EL (cell line): ENCODE measurements at places on chromosomes 1 and 21.
A peak's percentile ranks its signal among the peaks of the same experiment; 100 is the strongest.

DNA sequence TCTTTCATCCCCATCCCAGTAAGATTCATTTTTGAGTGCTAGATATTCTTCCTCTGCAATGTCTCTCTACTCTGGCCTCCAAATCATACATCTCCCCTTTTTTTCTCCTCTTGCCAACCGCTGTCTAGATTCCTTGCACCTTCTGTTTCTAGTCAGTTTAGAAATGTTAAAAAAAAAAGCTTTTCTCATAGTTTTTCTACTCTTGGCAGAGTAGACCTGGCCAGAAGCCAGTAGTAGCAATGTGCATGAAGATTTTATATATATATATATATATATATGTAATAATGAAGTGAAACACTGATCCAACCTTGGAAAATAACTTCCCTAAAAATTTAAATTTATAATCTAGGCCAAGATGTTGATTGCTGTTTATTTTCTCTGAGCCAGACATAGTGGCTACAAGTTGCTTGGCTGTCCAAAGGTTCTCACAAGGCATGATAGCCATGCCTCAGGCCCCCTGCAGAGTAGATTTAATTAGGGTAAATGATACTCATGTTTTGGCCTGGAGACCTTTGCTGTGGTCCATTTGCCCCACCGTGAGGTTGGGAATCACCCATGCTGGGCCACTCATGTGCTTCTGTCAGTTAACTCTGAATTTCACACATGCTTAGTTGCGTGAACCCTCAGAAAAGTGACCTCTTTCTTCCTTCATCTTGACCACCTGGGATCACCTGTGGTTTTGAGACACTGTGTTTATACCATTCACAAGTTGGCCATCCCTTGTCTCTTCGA, 103.4 kb upstream of the KCNE2 start:
- DNase-seq, result no peak

GRCh38 chr21:32687643-32688345, 40.0 kb downstream of the SYNJ1 start:
- DNase-seq, result no peak

DNA sequence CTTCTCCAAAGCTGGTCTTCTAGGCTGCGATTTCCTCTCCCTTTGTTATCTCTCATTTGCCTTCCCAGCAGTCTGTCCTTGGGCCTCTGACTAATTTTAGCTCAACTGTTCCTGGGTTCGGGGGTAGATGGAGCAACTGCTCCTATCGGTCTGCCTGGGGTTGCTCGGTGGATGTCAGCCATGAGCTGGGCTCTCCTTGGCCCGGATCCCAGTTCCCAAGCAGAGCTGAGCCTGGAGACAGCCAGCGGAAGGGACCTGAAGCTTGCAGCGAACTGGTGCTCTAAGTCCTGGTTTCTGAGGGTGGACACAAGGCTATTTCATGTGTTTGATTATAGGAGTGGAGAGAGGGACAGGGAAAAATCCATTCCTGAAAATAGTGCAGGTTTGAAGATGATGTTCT, 423.0 kb downstream of the RPS6KC1 start:
- no peak for DNase-seq

DNA sequence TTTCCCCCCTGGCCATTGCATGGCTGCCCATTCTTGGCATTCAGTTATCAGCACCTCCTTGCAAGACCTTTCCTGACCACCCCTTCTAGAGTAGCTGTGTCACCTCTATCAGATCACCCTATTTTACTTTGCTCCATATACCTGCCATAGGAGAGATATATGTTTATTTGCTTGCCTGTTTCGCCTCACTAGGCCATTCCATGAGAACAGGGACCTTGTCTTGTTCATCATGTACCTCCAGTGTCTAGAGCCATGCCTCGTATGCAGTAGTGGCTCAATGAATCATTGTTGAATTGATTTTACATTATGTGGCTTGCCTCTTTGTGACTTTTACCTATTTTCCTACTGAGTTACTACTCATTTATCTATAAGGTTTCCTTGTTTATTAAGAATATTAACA, 26.4 kb upstream of the PADI2 start:
- no peak for DNase-seq

- DNase-seq, result no peak
Measured at GRCh38 chr1:67894981-67895735, 61.9 kb upstream of the GNG12 start.

DNA sequence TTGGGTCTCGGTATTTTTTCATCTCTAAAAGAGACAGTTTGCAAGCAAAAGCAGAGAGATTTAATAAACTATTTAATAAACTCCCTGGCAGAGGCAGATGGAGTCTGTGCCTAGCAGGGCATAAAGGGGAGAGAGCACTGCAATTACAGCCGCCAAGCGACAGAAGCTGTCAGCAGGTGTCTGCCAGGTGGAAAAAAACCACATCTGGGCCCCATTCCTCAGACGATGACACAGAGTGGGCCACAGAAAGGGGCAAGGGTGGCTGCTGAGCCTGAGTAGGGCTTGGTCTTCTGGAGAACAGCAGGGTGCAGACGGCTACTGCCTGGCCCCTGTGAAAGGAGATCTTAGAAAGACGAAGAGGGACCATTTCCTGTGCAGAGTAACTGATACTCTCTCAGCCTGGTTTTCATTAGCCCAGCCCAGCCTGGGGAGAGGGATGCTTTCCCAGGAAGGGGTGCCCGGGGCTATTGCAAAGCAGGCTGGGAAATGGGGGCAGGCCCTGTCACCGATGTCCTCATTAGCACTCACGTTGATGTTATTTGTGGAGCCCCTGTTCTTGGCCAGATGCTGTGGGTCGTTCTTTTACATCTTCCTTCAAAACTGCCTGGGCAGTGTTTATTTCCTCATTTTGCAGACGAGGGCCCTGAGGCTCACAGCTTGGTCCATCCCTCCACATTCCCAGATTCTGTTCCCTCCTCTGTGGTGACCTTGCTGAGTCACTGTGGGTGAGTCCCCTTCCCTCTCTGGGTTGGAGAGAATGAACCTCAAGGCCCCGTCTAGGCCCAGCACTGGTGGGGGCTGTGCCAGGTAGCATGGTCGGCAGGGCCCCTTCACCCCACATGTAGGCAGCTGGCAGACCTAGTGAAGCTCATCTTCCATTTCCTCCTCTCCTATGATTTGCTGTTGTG, 472.7 kb downstream of the PTPRU start:
- DNase-seq, result peak; percentile 87

- peak; percentile 58 for DNase-seq
Measured at GRCh38 chr1:247482747-247483146, 24.8 kb upstream of the OR2B11 start.

DNA sequence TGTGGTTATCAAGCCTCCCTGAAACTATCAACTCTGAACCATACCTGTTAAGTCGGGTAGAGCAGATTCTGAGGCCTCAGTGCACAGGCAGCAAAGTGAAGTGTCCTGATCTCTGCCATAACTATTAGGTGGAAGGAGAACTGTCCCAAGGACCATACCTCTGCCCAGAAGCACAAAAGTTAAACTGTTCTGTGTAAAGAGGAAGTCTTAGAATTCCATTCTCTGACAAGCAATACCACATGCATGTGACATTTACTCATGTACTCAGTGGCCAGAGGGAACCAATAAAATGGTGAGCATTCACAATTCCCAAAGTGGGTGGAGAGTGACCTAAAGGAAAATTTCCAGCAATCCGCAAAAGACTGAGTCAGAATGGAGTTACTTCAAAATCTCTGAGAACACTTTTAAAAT, 61.0 kb downstream of the TOR3A start:
- peak; percentile 98 for DNase-seq

DNA sequence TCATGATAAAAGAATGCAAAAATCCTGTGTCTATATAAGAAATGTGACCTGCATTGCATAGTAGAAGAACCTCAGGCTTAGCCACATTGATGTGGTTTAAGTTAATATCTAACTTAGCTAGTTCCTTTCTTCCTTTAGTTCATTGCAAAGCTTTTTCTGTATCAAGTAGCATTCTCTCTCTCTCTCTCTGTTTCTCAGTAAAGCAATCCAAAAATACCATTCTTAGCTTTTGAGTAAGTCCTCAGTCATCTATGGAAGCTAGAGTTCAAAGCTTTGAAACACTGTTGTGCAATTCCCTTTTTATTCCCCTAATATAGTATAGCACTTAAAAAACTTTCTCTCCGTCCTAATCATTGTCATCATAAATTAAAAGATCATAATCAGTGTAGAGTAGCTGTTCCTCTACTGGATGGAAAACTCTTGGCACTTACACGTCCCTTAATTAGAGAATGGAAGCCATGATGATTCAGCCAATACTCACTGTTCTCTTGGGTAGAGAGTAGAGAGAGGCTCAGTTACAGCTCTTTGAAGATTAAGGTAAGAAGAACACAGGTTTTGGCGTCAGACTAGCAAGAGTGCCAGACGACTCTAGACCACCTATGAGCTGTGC, 350.3 kb upstream of the LYPLAL1 start:
- DNase-seq, result peak; percentile 88

DNA sequence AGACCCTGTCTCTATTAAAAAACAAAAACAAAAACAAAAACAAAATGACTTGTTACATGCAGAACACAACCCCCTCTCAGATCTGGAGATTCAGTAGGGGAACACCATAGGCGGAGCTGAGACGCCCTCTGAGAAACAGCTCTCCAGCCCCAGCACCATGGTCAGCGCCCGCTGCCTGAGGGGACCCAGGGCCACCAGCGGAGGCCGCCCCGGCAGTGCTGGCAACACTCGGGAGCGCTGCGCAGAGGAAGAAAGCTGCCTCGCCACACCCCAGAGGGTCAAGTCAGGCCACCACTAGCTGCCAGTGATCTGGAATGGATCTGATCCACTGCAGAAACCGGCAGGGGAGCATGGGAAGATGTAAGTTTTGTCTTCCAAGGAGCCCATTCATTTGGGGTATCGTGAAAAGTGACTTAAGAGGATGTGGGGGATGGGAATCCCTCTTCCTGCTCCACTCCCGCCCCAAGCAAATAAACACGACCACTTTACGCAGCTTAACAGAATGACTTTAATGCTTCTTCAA, 3.1 kb downstream of the ACTA1 start:
- DNase-seq, result peak; percentile 48

GRCh38 chr1:195872376-195872775, 735.9 kb downstream of the KCNT2 start:
- DNase-seq, result no peak

DNA sequence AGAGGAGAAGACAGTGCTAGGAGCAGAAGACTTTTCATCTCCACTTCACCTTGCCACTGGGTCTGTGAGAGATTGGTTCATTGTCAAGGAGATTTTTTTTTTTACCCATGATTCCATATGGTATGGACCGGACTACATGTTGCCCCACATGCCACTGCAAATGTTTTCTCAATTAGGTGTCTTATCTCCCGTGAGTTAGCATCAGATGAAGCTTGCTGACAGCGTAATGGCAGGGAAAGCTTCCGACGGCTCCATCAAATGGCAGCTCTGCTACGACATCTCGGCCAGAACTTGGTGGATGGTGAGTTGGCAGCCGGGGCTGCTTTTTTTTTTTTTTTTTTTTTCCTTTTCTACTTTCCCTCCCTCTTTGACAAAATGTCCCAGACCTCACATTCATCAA, 217.2 kb upstream of the NFIA start:
- DNase-seq, result no peak

DNA sequence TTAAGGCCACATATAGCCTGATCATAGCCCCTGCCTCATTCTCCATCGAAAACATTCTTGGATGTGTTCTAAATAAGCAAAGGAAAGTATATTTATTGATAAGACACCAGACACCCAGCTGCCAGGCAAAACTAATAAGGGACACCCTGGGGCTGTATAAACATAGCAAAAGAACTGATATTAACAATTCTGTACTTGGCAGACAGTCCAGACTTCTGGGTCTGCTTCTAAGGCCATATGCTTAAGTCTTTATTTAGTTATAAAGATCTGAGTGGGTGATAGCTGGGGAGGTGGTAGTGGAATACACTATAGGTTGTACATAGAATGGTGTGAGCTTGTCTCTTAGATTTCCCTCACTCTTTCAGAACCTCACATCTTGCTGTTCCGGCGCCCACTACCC, 3.9 kb downstream of the CKS1B start:
- DNase-seq, result no peak

GRCh38 chr1:205590457-205590768, 41.4 kb downstream of the ELK4 start:
- DNase-seq, result no peak

DNA sequence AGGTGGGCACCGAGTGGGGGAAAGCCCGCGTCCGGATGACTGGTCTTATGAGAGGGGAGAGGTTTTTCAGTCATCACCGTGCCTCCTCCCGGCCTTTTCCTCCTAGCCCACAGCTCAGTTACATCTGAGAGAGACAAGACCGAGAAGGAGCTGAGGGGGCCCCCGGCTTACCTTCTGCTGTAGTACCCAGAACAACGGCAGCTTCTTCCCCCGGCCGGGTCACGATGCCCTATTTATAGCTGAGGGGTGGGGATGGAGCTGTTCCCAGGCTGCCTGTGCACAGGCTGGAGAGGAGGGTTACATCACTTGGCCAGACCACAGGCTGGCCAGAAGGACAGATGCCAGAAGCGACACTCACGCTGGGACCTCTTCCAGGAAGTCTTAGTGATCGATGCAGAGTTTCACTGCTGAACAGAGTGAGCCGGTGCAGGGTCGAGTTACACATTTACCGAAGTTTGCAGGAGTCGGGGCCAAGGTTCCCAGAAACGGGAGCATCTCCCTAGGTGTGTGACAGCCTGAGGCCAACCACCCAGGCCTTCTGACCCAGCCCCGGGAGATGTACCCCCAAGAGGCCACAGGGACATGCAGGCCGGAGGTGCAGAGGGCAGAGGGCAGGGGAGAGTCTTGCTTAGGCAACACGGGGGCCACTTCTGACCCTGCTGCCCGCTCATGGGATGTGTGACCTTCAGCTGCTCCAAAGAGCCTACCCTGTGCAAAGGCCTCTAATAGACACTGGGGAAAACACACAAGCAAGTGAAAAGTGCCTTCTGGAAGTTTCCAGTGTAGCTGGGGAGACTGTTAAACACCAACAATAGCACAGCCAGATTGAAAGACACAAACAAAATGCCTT, at the start of gene AGT:
TSS of gene AGT (minus strand) at position 208 of the 850 bp plus-strand sequence. CDS start 3,299 bp downstream, outside the sequence.
- peak; percentile 81 for DNase-seq

- DNase-seq, result no peak
Measured at GRCh38 chr21:17195976-17196375, 316.9 kb upstream of the CXADR start.

GRCh38 chr1:179798213-179798863, 55.2 kb downstream of the FAM163A start:
- no peak for DNase-seq

- no peak for DNase-seq
Measured at GRCh38 chr21:40334159-40334558, 466.9 kb downstream of the PCP4 start.

- DNase-seq, result peak; percentile 84
Measured at GRCh38 chr1:160375788-160376524, 9.1 kb downstream of the NHLH1 start.

- DNase-seq, result no peak
Measured at GRCh38 chr1:77582905-77583304, 99.6 kb downstream of the ZZZ3 start.

DNA sequence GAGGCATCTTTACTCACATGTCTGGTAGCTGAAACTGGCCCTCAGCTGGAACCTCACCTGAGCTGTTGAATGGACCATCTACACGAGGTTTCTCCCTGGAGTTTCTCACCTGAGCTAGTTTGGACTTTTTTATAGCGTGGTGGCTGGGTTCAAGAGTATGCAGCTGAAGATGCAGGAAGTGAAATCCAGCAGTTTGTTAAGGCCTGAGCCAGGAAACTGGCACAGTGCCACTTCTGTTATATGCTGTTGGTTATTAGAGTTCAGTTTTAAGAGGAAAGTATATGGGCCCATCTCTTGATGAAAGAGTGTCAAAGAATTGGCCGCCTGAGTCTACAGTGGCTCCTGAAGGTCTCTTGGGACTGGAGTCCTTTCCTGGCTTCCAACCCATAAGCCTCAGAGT, 35.6 kb downstream of the STUM start:
- no peak for DNase-seq
